ENCODE measurements at places on chromosomes 6 and 20. TPM values are rescaled to one million over a fixed set of nuclear protein-coding genes. Genes with fewer than 3 reads are reported as not detected.

The EPPIN gene
- total RNA-seq = not detected

The CYP21A2 gene
- total RNA-seq = not detected

The TFAP2C gene
- not detected for total RNA-seq

The ESR1 gene
- total RNA-seq = 1.0 TPM

The ULBP3 gene
- total RNA-seq = 1.0 TPM

The KLHDC3 gene
- total RNA-seq = 267 TPM

The DDX39B gene
- 436 TPM for total RNA-seq

The SLPI gene
- total RNA-seq = not detected

The SLC22A16 gene
- total RNA-seq = 1.0 TPM

The SEMG2 gene
- total RNA-seq = not detected

The SCRT2 gene
- total RNA-seq = not detected

The ASF1A gene
- total RNA-seq = 11.5 TPM

The FAM229B gene
- 6.3 TPM for total RNA-seq

The CNR1 gene
- total RNA-seq = 0.52 TPM

The PXDC1 gene
- total RNA-seq = 14.1 TPM

The BTN1A1 gene
- not detected for total RNA-seq

The OTOR gene
- not detected for total RNA-seq

The C6orf58 gene
- not detected for total RNA-seq

The PTK6 gene
- not detected for total RNA-seq

The ECHDC1 gene
- total RNA-seq = 36.0 TPM

The CD109 gene
- 19.3 TPM for total RNA-seq

The TOMM34 gene
- 4.2 TPM for total RNA-seq

The SFTA2 gene
- not detected for total RNA-seq

The WFDC5 gene
- total RNA-seq = not detected

The FAM209B gene
- total RNA-seq = not detected

The SNAI1 gene
- total RNA-seq = 0.52 TPM

The SPAG4 gene
- 1.0 TPM for total RNA-seq

The MDC1 gene
- 5.2 TPM for total RNA-seq

The NNAT gene
- 133 TPM for total RNA-seq

The SLC35F1 gene
- 3.1 TPM for total RNA-seq

The KIAA0408 gene
- 15.7 TPM for total RNA-seq

The RIPPLY2 gene
- total RNA-seq = 1.6 TPM

The ID4 gene
- 12.5 TPM for total RNA-seq

The C20orf202 gene
- 0.52 TPM for total RNA-seq

The C6orf89 gene
- total RNA-seq = 22.4 TPM

The FRK gene
- 1.6 TPM for total RNA-seq

The PLAGL1 gene
- 58.5 TPM for total RNA-seq

The KIAA1755 gene
- 3.7 TPM for total RNA-seq

The NOX3 gene
- not detected for total RNA-seq

The SLC22A2 gene
- total RNA-seq = not detected

The AAR2 gene
- 25.1 TPM for total RNA-seq

The CDH4 gene
- total RNA-seq = 0.52 TPM

The OR12D3 gene
- total RNA-seq = not detected

The SCGN gene
- total RNA-seq = 1.0 TPM

The COL10A1 gene
- total RNA-seq = 0.52 TPM

The POPDC3 gene
- total RNA-seq = 52.2 TPM

The SLA2 gene
- not detected for total RNA-seq

The BTNL2 gene
- total RNA-seq = not detected

The SLC4A11 gene
- total RNA-seq = under 0.01 TPM

The RSPO4 gene
- total RNA-seq = not detected

The MAPK13 gene
- total RNA-seq = 3.1 TPM

The PHACTR3 gene
- total RNA-seq = 1.0 TPM

The DZANK1 gene
- 1.0 TPM for total RNA-seq

The RAET1L gene
- not detected for total RNA-seq

The PRKN gene
- total RNA-seq = 16.7 TPM

The CST3 gene
- 50.1 TPM for total RNA-seq

The TRIM15 gene
- not detected for total RNA-seq
